ENCODE measurements at places on chromosomes 2 and 18.
A peak's percentile ranks its signal among the peaks of the same experiment; 100 is the strongest.

GRCh38 chr2:70141902-70142589 is 48.8 kb downstream of the C2orf42 start:
- DNase-seq, result peak; percentile 61

- no peak for DNase-seq
These were observed 237.1 kb downstream of the GPD2 start for GRCh38 chr2:156673333-156673615.

GRCh38 chr2:26251893-26252292 is 7.2 kb downstream of the HADHB start:
- DNase-seq, result no peak

DNA sequence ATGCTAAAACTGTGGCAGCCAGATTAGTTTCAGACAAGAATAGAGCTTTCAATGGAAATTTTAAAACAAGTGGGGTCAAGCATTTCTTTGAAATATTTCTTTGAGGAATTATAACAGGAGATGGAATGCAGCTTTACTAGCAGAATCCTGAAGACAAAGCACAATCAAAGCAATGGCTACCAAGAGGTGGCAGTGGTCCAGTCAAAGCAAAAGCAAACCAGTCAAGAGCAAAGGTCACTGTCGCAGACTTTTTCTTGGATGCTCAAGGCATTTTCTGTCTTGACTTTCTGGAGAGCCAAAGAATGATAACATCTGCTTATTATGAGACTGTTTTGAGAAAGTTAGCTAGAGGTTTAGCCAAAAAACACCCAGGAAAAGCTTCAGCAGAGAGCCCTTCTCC is 351.2 kb upstream of the DLGAP1 start:
- no peak for DNase-seq

DNA sequence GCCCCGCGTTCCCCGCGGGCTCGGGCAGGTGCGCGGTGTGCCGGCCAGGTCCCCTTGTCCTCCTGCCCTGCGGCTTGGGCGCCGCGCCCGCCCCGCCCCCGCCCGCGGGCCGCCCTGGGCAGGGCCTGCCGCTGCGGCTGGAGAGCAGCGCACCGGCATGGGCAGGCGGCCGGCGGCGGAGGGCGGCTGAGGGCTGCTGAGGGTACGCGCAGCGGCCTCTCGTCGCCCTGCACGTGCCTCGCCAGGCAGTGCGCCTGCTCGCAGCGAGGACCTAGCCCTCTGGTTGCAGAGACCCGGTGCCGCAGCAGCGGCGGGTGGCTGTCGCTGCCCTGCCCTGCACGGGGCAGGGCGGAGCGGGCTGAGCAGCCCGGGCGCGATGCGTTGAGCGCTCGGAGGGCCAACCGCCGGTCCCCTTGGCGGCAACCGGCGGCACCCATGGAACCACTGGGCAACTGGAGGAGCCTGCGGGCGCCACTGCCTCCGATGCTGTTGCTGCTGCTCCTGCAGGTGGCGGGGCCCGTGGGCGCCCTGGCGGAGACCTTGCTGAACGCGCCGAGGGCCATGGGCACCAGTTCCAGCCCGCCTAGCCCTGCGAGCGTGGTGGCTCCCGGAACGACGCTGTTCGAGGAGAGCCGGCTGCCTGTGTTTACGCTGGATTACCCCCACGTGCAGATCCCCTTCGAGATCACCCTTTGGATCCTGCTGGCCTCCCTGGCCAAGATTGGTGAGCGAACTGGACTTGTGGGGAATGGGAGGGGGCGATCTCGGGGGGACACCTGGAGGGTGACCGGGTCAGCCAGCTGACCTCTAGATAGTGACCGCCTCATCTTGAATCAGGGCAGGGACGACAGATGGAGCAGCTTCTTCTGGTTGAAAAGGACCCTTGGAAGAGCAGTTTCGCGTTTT is at the start of gene SLC9A2:
Gene SLC9A2, plus strand, starts transcription at position 140 of the 906 bp plus-strand sequence. Its CDS starts 296 bp downstream, at position 436.
- DNase-seq, result peak; percentile 29

GRCh38 chr18:23462876-23463275 is 9.8 kb downstream of the RIOK3 start:
- no peak for DNase-seq

DNA sequence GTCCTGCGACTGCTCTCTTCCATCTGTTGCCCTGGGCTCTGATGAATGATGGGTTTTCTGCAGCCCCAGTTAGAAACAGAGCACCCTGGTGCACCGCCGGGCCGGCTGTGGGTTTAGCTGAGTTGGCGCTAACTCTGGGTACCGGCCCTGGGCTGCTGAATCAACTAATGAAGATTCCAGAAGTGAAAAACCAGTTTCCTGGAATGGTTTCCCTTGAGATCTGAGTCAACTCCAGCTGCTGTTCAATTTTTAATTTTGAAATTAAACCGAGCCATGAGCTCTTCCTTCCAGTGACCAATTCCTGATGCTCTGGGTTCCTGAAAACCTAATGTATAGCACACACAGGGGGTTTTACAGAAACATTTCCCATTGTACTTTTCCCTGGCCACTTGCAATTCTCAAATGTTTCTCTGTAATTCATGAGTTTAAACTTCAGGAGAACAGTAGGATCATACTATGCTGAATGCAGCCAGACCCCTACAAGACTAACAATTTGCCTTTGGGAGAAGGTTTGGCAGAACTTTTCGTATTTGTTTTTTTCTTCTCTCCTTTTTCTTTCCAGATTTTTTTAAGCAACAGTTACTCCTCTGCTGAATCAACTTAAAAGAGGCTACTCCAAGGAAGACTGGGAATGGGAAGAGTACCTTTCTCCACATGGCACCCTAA is 5.5 kb downstream of the COL6A3 start:
- DNase-seq, result no peak

DNA sequence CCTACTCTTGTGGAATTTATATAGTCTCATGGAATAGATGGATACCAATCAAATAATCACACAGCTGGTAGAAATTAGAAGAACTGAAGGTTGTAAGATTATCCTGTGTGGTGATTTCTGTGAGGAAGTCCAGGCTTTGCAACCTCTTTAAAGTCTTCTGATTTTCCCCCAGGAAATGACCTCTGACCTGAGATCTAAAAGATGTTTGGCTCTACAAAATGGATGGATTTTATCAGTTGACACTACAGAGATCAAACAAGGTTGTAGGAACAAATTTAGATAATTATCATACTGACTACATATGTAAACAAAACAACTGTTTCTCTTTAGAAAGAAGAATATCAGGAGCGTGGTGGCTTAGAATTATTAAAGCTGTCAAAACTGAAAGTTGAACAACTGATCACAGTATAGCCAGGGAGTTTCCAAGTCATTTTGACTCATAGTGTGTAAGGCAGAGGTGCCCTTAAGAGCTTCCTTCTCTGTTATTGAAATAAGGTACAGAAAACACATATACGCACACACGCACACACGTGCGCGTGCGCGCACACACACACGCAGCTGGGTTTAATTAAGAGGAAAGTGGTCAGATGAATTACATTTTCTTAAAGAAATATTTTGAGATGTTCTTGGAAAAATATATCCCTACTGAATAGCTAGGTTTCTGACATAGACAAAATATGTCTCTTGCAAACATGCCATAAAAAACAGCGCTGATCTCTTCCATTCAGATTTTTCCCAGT is 35.5 kb upstream of the PELI1 start:
- peak; percentile 65 for DNase-seq

DNA sequence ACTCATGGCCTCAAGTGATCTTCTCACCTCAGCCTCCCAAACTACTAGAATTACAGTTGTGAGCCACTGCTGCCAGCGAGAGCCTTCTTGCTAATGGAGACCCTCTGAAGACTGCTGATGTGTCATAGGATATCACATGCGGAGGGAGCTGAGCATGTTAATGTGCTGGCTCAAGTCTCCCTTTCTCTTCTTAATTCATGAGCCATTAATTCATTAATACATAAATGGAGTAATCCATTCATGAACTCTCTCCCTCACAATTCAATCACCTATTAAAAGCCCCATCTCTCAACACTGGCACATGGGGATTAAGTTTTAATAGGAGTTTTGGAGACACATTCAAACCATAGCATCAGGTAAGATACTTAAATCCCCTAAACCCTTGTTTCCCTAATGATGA is 54.8 kb downstream of the SYT4 start:
- DNase-seq, result no peak

DNA sequence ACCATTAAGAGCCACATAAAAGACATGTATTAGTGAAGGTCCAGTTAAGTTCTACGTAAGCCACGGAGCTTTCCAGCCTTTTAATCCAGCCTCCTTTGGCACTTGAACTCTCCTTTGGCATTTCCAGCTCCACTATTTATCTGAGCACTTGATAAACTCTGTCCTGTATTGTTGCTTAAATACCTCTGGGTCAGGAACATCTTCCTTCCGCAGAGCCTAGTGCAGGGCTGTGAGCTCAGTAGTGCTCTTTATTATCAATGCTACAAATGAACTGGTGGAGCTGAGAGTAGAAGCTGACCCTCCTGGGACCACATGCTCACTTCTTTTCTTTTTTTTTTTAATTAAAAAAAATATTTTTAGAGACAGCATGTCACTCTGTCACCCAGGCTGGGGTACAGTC is 4.9 kb downstream of the STPG4 start:
- no peak for DNase-seq

GRCh38 chr2:236794176-236794957 is 224.7 kb downstream of the ACKR3 start:
- DNase-seq, result no peak

DNA sequence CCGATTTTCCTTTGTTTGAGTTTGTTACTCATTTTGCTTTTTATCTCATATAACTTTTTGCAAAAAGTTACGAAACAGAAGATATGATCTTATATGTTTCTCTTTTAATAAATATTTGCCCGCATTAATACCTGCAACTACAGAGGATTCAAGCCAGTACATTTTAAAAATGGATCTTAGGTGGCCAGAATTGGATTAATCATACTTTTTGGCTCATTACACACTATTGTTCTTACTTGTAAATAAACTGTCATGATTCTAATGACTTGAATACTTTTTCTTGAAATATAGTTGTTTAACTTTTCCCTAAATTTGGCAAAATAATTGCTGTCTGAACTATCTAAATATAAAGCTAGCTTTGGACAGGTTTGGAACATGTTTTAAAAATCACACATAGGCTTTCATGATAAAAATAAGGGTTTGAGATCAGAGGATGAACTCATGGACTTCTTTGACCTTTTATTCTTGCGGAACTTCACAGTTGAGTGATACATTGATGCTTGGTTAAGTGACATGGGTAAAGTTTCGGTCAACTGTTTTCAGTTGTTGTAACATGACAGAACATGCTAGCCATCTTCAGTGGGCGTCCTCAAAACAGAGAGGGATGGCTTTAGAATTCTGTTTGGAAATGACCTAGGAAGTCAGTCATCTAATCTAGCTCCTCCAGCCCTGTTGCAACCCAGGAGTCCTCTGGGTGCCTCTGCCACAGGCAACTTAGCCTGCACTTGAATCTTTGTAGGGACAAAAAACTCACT is 44.5 kb downstream of the LTBP1 start:
- no peak for DNase-seq

DNA sequence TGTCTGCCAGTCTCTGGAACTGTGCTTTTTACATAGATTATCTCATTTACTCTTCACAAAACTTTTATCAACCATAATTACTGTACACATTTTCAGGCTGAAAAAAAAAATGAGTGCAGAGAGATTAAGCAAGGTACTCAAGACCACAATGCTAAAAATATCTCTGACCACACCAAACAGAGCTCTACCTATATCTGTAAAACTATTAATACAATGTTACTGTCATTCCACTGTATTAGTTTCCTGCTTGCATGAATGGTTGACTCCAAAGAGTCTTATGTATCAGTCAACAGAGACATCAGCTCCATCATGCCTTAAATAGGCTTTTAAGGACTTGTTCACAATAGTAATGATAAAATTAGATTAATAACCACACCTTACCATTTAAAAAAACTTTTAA is 134.7 kb upstream of the CCDC150 start:
- DNase-seq, result no peak

GRCh38 chr2:203427061-203427460 is 98.9 kb downstream of the ABI2 start:
- no peak for DNase-seq

- no peak for DNase-seq
These were observed 2.2 kb downstream of the INPP4A start for GRCh38 chr2:98446850-98447249.

DNA sequence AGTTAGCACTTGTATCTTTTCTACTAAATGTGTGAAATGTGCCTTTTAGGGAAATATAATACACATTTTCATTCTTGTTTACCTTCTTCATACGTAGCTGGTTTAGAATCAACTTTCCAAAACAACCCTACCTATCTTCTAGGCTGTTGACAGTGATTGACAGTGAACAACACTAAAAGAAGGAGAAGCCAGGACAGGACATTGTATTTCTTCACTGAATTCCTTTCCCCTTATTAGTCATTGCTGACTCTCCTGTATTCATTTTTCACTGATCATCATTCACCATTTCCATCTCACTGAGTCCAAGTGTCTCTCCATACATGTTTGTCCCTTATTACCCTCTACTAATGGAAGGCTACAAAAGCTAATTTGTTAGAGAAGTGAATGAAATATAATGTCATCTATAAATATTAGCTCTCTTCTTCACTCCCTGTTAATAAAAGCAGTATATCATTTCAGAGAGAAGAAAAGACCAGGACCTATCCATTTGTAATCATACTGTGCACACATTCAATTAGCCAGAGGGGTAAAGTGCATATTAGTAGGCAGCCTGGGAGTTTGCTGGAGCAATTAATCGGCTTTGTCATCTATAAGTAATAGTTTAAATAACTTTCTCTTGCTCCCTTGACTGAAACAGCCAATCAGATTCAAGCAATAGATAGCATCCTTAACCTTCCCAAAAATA is 192.5 kb upstream of the FOSL2 start:
- no peak for DNase-seq

GRCh38 chr18:37564711-37565100 is 892 bp downstream of the CELF4 start:
- no peak for DNase-seq

- DNase-seq, result no peak
These were observed 433.3 kb upstream of the TMEFF2 start for GRCh38 chr2:192628017-192628416.

DNA sequence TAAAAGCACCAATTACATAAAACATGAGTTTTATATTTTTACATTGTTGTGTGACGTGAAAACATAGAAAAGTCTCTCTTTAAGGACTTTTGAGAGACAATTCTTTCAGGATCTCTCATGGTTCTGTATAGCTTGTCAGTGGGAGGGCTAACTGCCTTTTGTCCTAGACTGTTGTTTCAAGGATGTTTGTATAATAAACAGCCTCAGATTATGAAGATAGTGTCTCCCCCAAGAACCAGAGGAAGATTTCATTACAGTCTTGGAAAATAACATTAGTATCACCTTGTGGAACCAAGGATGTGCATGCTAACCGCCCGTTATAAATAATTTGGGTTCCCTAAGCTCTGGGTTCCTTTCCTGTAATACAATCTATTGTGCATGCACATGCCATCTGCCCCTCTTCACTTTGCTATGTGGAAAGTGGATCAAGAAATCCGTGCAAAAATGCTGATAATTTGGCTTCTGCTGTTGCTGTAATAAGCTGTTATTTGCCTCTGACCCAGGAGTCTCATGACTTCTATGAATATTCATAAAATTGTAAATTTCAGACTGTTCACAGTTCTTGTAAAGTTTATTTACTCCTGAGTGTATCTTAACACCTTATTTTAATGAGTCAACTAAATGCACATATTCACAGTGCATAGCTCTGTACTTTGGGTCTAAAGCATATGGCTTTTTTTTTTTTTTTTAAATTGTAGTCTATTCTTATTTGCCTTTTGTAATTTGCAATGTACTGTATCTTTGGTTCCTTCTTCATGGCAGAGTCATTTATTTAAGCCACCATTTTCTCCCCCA is 265.5 kb downstream of the PTH2R start:
- DNase-seq, result no peak
